ENCODE measurements at places on chromosomes 5 and 9. TPM values are rescaled to one million over a fixed set of nuclear protein-coding genes. Genes with fewer than 3 reads are reported as not detected.

- DNase-seq: no peak
Observed at GRCh38 chr5:91366551-91366950, 16.6 kb downstream of the ARRDC3 start.

DNA sequence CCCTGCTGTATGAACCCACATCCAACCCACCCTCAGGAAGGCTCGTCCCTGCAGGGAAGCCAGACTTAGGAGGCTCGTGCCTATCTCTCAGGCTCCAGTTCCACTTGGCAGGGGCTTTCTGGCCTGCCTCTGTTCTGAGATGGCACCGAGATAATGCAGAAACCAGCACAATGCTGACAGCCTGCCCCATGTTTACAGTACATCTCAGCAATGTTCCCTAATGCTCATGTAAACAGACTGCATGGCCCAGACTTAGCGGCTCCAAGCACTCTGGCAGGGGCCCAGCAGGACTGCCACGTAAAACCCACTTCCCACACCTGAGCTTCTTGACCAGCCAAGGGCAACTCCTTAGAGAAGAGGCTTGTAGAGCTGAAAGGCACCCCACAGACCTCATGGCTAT, 499.5 kb upstream of the BRINP1 start:
- DNase-seq: peak; percentile 84

DNA sequence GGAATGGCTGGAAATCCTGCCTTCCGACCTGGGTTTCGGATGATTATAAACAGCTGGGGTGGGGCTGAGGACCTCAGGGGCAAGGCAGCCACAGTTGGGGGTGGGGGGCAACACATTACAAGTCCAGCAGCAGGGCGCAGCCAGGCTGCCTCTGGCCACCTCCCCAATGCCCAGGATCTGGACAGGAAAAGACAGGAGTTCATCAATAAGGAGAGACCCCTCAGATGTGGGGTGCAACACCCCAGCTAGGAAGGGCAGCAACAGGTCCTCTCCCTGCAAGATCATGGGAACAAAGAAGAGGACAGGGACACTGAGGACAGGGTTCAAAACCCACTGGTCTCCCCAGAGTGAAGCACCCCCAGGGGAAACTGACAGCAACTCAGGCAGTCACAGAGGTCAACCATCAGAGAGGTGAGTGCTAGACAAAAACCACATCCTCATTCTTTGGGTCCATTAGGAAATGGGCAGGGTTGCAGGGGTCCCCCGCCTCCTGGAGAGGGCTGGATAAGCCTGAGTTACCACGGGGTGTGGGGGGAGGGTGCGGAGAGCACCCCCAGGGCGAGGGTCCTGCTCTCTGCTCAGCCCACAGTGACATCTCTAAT, 33.5 kb downstream of the SEMA4D start:
- no peak for DNase-seq

DNA sequence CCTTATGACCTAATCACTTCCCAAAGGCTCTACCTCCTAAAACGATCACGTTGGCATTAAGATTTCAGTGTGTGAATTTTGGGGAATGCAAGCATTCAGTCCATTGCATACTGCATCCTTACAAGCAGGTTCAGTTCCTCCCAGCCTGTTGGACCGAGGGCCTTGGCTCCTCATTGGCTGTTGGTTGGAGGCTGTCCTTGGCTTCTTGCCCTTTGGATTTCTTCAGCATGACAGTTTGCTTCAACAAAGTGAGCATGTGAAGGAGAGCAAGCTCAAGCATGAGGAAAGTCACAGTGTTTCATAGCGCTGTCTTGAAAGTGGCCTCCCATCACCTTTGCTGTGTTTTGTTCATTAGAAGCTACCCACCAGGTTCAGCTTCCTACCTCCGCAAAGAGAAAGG, 109.5 kb downstream of the GADD45G start:
- DNase-seq: no peak

DNA sequence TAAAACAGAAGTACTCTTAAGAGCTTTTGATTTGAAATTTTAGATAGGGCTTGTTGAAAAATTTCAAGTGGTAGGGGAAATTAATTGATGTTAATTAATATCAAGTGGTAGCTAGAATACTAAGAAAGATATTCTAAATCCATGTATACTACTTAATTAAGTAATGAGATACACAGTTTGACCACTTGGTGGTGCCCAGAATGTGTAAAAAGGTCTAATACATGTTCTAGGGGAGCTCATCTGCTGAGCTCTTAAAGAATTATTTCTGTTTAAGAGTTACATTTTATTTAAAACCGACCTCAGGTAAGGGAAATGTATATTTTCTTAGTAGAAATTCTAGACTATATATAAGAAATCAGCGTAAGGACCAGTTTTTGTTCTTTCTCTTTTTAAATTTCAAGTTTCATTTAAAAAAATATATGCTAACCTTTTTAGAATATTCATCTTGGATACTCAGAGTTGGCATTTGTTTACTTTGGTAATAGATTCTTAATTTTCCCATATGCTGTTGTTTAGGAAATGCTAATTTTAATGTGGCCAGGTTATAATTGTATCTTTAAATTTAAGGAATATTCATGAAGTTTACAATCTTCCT, 61.5 kb downstream of the LNPEP start:
- DNase-seq: no peak

DNA sequence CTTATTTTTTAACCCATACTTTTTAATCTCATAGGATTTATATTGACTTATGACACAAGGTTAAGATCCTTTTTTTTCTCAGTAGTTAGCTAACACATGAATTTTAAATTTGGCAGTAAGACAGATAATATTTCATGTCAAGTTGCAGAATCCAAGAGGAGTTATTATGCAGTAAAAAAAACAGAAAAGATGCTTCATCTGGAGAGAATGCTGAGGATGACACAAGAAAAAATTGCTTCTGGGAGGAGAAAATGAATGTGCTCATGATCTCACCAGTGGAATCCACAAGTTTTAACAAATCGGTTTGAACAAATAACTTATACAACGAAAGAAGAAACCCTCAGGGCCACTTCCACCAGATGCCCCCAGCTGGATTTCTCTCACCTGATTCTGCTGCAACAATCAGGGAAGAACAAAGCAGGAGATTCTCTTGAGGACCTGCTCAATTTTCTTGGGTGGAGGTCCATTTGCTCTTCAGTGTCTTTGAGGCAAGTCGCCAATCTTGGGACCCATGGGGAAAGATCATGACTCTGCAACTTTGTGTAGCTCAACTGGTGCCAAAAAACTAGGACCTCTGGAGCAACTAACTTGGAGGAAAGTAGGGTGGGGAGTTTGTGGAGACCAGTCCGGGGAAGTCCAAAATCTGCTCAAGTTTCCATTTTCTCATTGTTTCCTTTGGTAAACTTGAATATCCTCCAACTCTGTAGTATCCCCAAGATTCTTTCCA, 50.5 kb upstream of the TNFSF15 start:
- peak; percentile 50 for DNase-seq

DNA sequence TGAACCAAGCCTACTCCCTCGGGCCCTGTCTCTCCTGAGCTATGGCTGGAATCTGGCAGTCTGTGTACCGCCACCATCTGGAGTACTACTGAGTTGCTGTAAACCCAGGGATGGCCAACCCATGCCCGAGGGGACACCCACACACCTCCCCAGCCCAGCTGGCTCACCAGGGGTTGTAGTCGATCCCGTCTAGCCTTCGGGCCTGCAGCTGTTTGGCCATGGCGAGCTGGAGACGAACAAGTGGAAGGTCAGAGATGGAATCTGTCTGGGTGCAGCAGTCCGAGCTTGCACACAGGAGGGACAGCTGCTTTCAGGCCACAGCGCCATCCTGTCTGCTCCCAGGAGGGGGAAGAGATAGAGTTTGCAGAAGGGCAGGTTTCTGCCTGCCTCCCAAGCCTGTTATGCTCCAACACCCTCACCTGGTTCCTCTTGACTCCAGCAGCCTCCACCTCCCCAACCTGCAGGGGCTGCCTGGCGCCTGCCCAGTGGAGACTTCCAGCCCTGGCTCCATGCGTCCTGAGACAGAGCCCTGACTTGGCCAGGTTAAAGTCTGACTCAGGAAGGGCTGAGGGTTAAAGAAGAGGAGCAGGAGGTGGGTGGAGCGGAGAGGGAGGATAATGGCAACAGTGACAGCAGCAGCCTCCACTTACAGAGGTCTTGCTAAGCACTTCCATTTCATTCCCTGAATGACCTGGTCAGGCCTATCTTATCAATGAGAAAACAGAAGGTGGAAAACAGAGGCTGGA, 15.8 kb upstream of the SPOUT1 start:
- DNase-seq: no peak

DNA sequence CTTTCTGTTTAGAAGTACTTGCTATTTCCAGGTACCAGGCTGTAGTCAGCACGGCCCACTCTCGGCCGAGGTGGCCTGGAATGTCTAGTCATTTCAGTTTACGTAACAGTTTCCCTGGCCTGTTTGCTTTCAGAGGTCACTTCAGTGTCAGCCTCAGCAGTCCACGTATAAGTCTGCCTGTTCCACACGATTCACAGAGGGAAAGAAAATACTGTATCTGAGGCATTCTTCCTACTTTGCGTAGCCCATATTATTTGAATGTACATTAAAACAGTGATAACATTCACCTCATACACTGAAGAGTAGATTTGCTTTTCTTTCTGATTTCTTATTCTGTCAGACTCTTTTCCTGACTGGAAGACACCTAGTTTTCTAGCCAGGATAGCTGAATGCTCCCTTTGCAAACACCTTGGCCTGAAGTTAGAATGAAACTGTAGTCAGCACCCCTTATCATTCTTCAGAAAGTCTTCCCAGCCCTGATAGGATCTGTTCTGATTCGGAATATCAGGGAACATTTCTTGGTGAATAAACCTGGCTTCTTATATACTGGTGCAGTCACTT, 140.9 kb downstream of the AOPEP start:
- peak; percentile 83 for DNase-seq

DNA sequence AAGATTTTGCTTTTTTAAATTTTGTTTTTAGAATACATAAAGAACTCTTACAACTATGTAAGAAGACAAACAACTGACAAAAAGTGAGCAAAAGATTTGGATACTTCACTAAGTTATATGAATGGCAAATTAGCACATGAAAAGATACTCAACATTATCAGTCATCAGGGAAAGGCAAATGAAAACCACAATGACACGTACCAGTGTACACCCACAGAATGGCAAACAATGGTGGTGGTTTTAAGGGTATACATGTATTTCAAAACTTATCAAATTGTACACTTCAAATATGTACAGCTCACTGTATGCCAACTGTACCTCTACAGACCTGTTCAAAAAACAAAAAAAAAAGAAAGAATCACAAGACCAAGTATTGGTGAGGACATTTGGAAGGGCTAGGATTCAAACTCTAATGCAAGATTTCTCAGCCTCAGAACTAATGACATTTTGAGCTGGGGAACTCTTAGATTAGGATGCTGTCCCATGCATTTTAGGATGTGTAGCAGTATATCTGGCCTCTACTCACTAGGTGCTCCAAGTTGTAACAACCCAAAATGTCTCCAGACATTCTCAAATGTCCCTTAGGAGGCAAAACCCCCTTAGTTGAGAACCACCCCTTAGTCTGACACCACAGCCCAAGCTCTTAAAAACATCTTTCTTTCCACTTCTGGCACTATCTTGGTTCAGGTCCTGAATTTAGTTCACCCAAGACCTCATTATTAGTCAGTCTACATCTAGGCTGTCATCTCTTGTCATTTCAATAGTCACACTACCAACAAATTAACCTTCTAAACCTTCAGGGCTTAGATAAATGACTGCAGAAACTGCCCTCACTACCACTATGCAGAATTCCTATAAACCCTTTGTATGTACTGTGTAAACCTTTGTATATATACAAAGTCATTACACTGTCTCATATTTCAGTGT, 9.7 kb downstream of the SCAI start:
- DNase-seq: no peak

DNA sequence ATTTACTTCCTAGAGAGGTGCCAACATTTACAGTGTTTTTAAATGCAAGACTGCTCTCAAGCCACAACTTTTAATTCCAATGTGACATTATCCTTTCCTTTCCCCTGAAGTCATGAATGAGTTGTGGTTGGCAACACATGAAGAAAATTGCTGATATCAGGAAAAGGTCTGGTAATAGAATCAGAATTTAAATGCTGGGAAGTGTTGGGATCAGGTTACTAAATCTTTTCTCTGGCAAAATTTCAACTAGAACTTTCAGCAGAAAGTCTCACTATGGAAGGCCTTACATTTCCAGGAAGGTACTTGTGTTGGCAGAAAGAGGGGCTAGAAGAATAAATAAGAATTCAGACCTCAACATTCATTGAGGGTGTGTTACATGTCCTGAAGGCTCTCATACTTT, 10.6 kb upstream of the SLC44A1 start:
- DNase-seq: no peak

- DNase-seq: no peak
Observed at GRCh38 chr9:89808076-89808755, 203.4 kb downstream of the GADD45G start.

GRCh38 chr5:14580398-14581034, 1.1 kb upstream of the OTULINL start:
- DNase-seq: no peak

DNA sequence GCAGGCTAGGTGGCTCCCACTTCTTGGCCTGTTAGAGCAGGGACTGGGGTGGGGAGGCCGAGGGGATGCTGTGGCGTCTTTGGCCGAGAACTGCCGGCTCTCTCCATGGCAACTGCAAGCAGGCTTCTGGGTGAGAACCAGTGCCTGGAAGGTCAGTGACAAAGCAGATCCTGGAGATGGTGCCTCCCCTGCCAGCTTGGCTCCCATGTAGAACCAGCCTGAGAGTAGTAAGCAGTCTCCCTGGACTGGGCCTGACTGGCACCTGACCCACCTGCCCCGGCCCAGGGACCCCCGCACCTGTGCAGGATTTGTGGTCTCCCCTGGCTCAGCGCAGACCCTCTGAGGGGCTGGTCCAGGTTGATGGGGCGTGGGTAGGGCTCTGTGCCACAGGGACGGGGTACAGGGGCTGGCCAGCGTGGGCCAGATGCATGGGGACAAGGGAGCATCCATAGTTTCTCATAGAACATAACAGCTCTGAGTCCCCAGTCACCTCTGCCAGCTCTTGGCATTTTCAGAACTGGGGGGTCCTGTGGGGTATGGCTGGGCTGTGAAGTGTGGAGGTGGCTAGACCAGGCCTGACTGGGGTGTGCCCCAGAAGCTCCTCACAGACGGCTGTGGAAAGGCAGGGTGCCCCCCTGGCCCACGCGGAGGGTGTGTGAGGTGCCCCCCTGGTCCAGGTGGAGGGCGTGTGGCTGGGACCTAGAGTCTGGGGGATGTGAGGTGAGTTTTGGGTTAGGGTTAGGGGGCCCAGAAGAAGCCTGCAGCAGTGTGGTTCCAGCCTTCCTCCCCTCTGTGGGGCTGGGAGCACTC, 22.2 kb downstream of the CACNA1B start:
- no peak for DNase-seq

DNA sequence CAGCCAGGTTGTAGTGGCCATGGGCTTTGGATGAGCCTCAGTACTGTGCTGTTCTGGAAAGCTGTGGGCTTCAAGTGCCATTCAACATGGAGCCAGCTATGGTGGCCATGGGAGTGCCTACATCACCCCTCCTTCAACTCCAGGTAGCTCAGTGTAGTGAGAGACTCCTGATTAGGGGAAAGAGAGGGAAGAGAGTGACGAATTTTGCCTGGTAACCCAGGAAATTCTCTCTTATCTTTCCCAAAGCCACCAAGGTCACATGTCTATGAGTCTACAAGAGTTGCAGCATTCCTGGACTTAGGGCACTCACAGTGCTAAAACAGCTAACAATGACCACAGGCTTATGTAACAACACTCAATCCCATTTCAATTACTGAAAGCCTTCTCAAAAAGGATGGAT, 81.7 kb upstream of the SPTLC1 start:
- no peak for DNase-seq

The IL5 gene
- not detected for total RNA-seq

The HSPB3 gene
- not detected for total RNA-seq

The COL15A1 gene
- 32.2 TPM for total RNA-seq

The CRAT gene
- total RNA-seq: 92.2 TPM

The LIFR gene
- 75.1 TPM for total RNA-seq

The SLC6A3 gene
- total RNA-seq: not detected

The PCDHGA9 gene
- 4.0 TPM for total RNA-seq

The TTC16 gene
- not detected for total RNA-seq

The ACO1 gene
- 33.5 TPM for total RNA-seq

All from stomach (tissue), 19 donors.